ENCODE measurements at places on chromosomes 4 and X.
A peak's percentile ranks its signal among the peaks of the same experiment; 100 is the strongest.

DNA sequence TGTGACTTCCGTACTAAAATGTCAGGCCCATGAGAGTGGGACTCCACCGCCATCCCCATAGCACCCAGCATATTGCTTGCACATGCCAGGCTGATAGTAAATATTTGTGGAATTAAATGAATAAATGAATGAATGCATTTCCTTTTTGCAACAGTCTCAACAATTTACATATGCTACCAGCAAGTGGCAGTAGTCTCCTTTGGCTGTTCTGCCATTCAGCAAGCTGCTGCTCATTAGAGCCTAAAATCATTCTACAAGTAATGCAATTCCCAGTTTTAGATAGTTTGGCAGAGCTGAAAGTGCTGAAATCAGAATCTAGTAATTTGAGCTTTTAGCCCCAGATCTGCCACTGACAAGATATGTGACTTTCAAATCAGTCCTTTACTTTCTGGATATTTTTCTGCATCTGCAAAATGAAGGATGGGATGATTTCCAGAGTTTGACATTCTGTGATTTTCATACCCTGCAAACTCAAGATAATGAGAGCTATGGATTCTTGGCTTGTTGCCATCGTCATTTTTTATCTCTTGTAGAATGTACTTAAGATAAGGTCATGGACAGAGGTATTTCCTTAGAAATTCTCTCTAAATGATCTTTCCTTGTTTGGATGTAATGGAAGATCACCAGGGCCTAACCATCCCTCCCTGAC lies 35.7 kb upstream of the INTS6L start:
- peak; percentile 25 for DNase-seq

DNA sequence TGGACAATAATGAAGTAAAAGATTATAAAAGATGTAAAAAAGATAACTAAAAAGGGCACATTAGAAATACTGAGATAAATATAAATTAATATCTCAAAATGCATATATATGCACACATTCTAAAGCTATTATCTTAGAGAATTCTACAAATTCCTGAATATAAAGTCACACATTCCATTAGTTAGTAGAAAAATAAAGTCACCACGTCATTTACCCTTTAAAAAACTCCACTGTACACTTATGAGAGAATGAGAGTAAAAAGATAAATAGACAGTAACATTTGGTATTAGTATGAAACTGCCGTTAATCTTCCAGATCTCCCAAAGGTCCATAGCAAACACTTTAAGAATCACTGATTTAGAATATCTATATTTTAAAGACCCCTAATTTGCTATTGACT lies 67.2 kb upstream of the IL15 start:
- no peak for DNase-seq

DNA sequence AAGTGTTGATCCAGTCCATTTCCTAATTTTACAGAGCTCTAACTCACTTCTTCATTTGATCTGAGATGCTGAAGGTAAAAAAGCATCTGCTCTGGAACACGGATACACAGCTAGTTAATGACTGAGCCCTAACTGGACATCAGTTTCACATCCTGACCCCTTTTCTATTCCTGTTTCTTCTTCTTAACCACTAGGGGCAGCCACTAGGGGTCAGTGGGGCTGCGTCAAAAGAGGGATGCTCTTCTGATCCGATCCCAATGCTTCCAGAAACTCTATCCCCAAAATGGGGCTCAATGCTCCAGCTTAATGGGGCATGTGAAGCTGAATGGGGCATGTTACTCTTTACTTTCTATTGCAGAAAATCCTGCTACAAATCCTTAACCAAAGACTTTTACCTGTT lies 33.4 kb upstream of the PHKA2 start:
- no peak for DNase-seq

DNA sequence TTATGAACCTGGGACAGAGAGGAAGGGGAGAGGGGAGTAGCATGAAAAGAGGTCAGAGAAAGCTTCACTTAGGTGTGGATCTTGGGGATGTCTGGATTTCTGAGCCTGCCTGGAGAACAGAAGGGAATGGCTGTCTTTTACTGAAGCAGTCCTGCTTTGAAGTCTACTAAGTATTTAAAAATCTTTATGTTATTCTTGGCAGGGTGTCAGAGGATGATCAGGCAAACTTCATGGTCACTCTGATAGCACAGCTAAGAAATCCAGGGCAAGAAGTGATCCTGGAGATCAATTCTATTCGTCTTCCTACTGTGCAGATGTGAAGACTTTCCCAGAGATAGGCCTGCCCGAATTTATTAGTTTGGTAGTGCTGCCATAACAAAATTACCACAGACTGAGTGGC lies 464.4 kb upstream of the BOD1L1 start:
- DNase-seq: no peak

DNA sequence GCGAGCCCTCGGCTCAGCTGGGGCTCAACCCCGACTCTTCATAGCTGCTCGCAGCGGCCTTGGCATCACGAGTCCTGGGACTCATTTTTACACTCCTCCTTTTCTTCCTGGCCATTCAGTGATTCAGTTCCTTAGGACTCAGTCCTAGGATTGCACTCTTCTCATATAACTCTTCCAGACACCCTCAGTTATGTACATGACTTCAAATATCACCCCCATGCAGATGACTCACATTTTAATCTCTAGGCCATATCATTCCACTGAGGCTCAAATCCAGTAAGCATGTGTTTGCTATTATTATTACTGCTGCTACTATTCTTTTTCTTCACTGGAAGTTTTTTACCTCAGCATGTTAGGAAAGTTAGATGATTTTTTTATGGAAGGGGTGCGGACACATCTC lies 14.4 kb downstream of the ITGB1BP2 start:
- DNase-seq: no peak

DNA sequence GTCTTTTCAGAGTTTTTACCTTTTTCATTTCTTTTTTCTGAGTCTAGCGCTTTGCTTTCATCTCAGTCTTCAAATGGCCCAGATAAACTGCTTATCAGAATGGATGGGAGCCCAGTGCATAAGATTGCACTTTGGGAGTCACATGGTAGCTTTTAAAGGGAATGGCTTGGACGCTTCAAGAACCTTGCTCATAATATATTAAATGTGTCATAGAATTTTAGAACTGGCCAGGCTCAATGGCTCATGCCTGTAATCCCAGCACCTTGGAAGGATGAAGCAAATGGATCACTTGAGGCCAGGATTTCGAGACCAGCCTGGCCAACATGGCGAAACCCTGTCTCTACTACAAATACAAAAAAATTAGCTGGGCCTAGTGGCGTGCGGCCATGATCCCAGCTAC lies 68.4 kb downstream of the HMGB2 start:
- DNase-seq: no peak

GRCh38 chrX:139803224-139803623 lies 95.3 kb upstream of the MCF2 start:
- no peak for DNase-seq

DNA sequence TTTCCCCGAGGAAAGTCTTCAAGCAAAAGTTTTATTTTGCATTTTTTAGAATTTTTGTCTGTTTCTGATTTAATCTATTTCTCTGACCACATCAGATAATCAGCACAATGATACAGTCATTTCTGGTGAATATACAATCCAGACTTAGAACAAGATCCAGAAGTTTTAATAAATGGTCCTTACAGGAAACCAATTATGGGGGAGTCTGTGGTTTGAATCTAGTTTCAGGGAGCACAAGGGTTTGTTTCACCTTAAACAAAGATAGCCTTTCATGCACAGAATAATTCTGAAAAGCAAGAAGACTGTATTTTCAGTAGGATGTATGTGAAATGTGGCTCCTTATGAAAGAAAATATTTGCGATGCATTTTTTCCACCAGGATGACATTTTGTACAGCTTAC lies 158.5 kb upstream of the ARSJ start:
- no peak for DNase-seq

GRCh38 chr4:173214661-173215060 lies 46.0 kb downstream of the GALNT7 start:
- DNase-seq: no peak

DNA sequence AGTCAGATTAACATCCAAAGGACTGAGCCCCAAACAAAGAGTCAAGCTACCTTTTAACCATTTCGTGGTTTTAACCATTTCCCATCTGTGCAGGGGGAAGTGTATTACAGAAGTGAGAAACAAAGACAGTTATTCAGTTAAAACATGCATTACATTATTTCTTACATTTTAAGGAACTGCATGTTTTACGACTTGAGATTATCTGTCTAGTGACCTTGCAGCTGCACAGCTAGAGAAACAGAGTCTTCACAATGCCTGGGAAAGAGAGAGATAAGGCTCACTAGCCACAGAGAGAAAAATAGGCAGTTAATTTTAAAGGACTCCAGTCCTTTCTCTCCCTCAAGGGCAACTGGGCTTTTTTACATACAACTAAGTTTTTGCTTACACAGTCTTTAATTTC lies 48.7 kb upstream of the KLHL4 start:
- DNase-seq: no peak

- DNase-seq: no peak
These were observed 97.1 kb downstream of the MRPL1 start for GRCh38 chr4:77959566-77960338.

- DNase-seq: no peak
These were observed 17.1 kb upstream of the AADAT start for GRCh38 chr4:170106900-170107299.

GRCh38 chrX:150465326-150465725 lies 102.2 kb downstream of the MAMLD1 start:
- no peak for DNase-seq

- DNase-seq: no peak
These were observed 29.1 kb downstream of the RIPPLY1 start for GRCh38 chrX:106874075-106874474.

DNA sequence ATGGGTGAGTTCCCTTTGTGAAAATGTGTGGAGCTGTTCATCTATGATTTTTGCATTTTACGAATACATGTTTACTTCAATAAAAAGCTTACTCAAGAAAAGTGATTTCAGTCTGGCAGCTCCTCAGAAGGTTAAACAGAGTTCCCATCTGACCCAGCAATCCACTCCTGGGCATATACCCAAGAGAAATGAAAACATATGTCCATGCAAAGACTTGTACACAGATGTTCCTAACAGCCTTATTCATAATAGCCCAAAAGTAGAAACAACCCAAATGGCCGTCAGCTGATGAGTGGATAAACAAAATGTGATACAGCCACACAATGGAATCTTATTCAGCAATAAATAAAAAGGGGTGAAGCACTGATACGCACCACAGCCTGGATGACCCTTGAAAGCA lies 20.8 kb downstream of the CLCN4 start:
- DNase-seq: no peak

DNA sequence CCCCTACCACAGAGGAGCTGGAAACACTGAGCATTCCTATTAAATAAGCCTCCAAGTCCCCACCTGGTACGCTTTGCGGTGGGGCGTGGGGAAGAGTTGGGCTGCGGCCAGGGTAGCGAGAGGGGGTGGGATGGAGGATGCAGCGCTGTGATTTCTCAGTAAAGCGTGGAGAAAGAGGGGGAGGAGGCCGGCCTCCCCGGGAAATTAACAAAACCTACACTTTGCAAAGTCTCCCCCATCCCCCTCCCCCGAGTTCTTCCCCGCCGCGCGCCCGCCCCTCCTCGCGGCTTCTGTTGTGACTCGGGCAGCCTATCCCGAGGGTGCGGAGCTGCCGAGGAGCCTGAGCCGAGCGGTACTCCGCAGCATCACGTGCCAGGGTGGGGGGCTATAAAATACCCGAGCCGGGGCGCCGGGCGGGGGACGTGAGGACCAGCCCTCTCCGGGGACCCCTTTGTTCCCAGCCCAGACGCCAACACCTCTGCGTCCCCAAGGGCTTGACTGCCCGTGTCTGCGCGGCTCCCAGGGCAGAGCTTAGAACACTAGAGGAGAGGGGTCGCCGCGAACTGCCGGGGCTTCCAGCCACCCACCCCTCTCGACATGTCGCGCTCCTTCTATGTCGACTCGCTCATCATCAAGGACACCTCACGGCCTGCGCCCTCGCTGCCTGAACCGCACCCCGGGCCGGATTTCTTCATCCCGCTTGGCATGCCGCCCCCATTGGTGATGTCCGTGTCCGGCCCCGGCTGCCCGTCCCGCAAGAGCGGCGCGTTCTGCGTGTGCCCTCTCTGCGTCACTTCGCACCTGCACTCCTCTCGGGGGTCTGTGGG lies at the start of gene GSX2:
TSS of gene GSX2 (plus strand) at position 416 of the 827 bp plus-strand sequence. CDS start at position 598, 182 bp downstream.
- DNase-seq: no peak

- DNase-seq: no peak
These were observed 83.9 kb downstream of the QDPR start for GRCh38 chr4:17427991-17428390.

- DNase-seq: no peak
These were observed 1.8 kb downstream of the PNMA5 start for GRCh38 chrX:152992115-152992514.

DNA sequence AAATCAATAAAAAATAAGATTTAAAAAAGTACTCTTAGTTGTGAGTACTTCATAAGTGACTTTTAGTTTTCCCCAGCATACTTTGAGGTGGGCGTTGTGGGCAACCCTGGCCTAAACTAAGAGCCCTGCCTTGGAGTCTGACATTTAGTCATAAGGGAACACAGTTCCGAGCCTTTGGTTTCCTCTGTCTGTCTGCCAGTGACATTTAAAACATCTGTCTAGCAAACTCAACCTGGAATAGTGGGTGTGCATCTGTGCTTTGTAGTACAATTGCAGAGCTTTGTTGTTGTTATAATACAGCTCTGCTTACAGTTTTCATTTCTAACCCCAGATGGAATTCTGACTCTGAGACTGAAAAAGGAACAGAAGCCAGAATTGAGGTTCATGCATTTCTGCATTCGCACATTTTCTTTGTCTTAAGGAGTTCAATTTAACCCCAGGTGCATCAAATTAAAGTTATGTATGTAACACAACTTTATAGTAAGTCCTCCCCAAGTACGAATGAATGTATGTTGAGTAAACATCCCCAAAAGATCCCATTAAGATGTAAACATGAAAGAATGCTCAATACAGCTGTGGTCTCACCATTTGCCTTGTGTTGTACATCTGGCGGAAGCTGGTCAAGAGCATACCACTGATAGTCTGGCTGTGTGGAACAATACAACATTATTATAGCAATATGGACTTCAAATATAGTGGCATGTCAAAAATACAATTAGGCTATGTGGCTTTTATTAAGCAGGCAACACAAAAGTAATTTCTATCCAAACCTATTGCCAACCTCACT lies 25.9 kb downstream of the TNIP3 start:
- DNase-seq: peak; percentile 29

All from CD4-positive, alpha-beta T cell (primary cell).